ENCODE measurements at places on chromosomes 13 and 19. TPM values are rescaled to one million over a fixed set of nuclear protein-coding genes. Genes with fewer than 3 reads are reported as not detected.

Gene CERS4
- total RNA-seq = 60.6 TPM

Gene CNN1
- 16.4 TPM for total RNA-seq

Gene IRGC
- not detected for total RNA-seq

Gene ATP11A
- 281 TPM for total RNA-seq

Gene KEAP1
- 67.5 TPM for total RNA-seq

GRCh38 chr13:57724486-57725272 is 93.1 kb downstream of the PCDH17 start:
- no peak for DNase-seq
- no peak overlapping the region for H3K4me3 ChIP-seq
- no peaks in the 10 kb centered on the region for H3K27me3 ChIP-seq

GRCh38 chr13:74017301-74018061 is 116.7 kb downstream of the KLF12 start:
- H3K36me3 ChIP-seq = no peaks in the 10 kb centered on the region
- H3K27me3 ChIP-seq = no peaks in the 10 kb centered on the region
- no peak overlapping the region for H3K27ac ChIP-seq
- H3K4me1 ChIP-seq = no peaks in the 10 kb centered on the region
- H3K4me3 ChIP-seq = no peak overlapping the region
- no peak for DNase-seq

DNA sequence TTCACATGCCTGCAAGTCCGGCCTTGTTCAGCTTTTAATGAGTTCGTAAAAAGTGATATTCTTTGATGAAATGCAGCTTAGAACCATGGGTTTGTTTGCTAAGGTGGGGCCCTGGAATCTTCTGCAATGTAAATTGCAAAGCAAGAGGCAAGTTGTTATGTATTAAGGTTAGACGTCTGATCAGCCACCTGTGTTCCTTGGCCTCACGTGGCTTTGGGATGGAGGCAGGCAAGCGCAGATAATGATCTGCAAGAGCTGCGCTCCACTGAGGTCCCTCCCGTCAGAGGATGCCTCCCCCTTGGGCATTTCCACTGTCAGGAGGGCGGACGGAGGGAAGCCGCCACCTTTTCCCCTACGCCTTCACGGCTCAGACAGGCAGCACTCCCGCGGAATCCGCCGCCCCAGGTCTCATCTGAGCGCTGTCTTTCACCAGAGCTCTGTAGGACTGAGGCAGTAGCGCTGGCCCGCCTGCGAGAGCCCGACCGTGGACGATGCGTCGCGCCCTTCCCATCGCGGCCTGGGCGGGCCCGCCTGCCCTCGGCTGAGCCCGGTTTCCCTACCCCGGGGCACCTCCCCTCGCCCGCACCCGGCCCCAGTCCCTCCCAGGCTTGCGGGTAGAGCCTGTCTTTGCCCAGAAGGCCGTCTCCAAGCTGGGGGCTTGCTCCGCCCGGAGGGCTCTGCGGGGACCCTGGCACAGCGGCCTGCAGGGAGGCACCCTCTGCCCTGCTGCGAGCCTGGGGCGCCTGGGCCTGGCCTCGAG is 110.9 kb downstream of the CRYL1 start:
- peaks cover 4% of the 10 kb centered on the region for H3K27me3 ChIP-seq
- no peak overlapping the region for H3K27ac ChIP-seq
- peaks cover 4% of the 10 kb centered on the region for H3K4me1 ChIP-seq
- H3K4me3 ChIP-seq = no peak overlapping the region
- no peaks in the 10 kb centered on the region for H3K36me3 ChIP-seq
- DNase-seq = no peak

DNA sequence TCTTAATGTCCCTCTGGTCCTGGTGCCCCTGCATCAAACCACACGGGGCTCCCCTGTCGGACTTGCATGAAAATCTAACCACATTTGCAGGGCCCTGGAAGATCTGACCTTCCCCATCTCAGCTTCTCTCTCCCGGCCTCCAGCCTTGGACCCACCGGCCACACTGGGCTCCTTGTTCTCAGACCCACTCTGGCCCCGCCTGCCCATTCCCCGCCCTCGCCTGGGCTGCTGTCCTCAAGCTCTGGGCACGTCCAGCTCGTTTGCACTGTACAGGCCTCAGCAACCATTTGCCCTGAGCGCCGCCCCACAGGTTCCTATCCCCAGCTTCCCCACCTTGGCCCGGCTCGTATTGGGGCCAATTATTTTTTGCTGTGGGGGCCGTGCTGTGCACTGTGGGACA is 10.5 kb downstream of the MYO9B start:
- H3K36me3 ChIP-seq = peaks cover 12% of the 10 kb centered on the region
- no peak overlapping the region for H3K4me3 ChIP-seq
- H3K4me1 ChIP-seq = peaks cover 42% of the 10 kb centered on the region

GRCh38 chr19:16417660-16418596 is 53.8 kb downstream of the EPS15L1 start:
- H3K4me1 ChIP-seq = no peaks in the 10 kb centered on the region
- H3K27me3 ChIP-seq = no peaks in the 10 kb centered on the region
- peaks cover 87% of the 10 kb centered on the region for H3K36me3 ChIP-seq
- no peak overlapping the region for H3K27ac ChIP-seq

Measured in lower lobe of right lung (tissue), 2 donors.